ENCODE measurements at places on chromosomes 16 and 17.

- no peak for DNase-seq
Measured at GRCh38 chr16:71916397-71916920, 21.1 kb downstream of the IST1 start.

DNA sequence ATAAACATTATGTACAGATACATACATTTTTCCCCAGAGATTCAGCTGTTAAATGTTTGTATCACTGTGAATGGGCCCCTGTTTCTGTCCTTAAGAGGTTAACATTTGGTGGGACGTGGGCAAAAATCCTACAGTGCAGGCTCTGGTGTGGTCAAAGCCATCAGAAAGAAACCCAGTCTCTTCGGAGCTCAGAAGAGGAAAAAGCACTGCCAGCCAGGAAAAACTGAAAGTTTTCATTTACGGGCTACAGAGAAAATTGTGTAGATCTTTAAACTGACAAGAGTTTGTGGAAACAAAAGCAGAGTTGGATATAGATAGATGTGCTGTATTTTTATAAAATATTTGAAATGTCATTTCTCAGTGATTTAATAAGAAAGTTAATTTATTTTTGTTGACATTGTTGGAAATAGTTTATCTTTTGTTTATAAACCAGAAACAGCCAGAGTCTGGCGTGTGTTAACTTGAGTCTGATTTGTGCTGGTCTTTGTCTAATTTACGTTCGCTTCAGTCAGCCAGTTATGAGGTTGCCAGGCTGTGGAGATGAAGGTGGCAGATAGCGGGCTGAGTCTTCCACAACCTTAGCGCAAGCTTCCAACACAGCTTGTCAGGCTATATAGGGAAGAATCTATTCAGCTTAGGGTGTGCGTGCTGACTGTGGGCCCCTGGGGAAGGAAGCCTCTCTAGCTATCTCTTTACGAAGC is 9.5 kb upstream of the TEKT3 start:
- DNase-seq, result no peak

- DNase-seq, result no peak
Measured at GRCh38 chr17:80992077-80992947, 671 bp downstream of the CHMP6 start.

DNA sequence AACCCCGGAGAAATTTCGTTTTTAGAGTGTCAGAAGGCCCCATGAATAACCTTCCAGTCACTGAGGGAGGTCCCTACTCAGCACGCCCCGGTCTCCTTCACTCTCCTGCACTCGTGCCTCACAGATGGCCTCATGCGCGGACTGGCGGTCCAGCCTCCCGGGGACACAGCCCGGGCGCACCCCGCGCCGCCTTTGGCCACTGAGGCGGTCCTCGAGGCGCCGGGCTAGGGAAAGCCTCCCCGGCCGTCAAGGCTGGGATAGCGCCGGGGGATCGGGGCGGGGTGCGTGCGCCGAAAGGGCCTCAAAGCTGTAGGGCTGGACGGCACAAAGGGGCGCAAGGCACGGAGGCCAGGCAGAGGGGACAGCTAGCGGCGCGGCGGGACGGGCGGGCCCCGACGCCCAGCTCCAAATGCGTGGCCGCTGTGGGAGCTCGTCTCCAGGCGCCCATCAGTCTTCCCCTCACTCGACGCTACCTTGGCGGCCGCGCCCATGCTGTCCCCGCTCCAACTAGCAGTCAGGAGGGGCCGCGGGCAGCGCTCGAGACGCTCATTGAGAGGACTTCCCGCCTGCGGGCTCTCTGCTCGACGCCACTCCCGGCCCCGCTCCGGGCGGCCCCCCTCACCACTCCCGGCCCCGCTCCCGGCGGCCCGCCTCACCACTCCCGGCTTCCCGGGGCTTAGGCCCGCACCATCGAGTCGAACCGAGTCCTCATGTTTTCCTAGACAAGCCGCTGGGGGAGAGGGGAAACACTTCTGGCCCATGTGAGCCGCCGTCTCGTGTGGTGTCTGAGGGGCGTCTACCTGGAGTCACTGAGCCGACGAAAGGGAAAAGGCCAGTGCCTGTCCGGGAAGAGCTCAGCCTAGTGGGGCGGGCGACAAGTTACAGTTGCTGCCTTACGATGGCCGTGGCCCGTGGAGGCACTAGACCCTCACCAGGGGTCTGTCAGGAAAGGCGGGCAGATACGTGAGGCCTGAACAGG is at the start of gene USP6:
Gene USP6 (plus strand): TSS at position 360 of the 979 bp plus-strand sequence. CDS start 14,336 bp downstream, outside the sequence.
- DNase-seq, result no peak

- no peak for DNase-seq
Measured at GRCh38 chr16:50611995-50612848, 64.0 kb downstream of the NKD1 start.

DNA sequence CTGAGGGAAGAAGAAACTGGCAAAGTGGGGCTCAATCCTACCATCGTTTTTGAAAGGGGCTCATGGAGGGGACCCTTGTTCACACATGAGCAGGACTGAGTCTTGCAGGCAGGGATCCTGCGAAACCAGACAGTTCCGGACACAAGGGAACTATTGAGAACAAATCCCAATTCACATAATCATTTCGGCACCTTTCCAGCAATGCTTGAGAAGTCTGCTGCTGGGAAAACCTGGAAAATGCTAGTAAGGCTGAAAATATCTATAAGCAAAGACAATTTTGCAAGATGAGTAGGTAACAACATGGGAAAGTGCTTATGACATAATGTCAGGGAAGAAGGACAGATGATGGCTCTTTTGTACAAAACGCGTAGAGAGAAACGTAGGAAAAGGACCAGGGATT is 52.1 kb upstream of the BPTF start:
- no peak for DNase-seq

GRCh38 chr16:20875355-20875650 is 24.9 kb downstream of the DCUN1D3 start:
- DNase-seq, result no peak

GRCh38 chr16:85138825-85139627 is 26.8 kb upstream of the CIBAR2 start:
- no peak for DNase-seq

DNA sequence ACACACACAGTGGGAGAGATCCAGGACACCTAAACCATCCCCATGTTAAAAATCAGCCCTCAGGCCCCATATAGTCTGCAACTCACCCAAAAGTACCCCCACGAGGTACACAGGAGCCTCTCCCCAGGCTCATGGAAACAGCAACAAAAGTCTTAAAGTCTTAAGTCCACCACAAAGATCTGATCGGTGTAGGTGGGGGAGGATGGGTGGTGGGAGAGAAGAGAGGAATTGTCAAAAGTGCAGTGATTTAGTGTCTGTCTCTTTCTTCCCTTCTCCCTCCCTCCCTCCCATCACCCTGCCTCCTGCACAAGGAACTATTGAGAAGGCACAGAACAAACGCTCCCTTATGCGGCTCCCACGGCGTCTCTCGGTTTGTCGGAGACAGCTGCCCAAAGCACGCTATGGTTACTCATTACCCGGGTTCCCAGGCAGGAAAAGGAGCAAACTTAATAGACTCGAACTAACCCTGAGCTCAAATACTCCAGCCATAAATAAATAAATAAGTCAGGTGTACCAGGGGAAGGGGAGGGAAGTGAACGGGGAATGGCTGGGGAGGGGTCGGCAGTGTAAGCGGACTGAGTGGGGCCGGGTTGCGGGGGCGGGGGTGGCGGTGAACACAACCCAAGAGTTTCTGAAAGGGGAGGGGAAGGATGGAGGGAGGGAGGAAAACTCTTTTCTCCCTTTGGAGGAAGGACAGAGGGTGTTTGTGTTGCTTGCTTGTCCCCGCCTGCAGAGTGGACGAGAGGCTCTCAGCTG is 477.4 kb downstream of the SLC39A11 start:
- DNase-seq, result peak; percentile 28

DNA sequence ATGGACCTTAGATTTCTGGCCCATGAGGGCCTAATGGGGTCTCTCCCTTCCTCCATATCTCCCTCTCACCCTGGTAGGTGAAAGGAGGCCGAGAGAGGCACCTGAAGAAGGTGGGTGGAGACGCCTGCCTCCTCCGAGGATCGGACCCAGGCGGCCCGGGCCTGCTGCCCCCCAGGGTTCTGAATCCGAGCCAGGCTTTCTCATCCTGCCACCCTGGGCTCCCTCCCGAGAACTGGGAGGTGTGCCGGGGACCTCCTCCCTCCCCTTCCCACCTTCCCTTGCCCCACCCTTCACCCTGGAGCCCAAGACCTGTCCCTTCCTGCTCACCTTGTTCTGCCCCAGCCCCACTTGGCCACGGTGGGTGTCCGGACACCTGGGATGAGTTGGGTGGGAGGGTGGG is 5.0 kb downstream of the FBXL19 start:
- no peak for DNase-seq

DNA sequence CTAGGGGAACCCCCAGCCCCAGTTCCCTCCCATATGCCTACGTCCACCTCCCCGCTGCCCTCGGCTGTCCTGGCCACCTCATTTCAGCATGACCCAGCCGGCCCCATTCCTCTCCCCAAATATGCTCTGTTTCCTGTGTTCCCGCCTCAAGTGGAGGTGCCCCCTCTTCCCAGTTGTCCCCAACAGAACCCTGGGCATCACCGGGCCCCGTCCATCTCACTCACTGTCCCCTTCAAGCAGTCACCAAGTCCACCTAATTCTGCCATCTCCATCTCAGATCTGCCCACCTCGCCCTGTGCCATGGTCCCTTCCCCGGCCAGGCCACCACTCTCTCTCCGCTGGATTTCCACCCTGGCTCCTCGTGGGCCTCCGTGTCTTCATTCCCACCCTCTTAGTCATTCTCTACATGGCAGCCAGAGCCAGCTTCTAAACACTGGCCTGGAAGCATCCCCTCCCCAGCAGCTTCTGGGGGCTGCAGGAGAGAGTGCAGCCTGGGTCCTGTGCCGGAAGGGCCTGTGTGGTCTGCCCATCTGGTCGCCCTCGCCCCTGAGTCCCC is 12.8 kb downstream of the CDK3 start:
- peak; percentile 49 for DNase-seq

DNA sequence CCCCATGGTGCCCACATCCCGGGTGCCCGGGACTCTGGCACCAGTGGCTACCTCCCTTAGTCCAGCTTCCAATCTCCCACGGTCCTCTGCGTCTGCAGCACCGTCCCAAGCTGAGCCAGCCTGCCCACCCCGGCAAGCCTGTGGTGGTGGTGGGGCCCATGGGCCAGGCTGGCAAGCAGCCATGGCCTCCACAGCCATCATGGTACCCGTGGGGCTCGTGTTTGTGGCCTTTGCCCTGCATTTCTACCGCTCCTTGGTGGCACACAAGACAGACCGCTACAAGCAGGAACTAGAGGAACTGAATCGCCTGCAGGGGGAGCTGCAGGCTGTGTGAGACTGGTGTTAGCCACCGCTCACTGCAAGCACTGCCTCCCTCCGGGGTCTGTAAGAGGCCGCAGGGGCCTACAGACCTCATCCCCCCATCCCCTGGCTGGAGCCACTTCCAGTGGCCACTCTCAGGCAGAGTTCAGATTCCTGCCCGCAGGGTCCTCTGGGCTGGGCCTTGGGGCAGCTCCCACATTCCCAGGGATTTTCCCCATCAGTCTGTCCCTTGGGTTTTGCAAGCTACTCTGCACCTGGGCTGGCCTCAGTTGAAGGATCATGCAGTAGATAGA is 3.9 kb upstream of the SETD1A start:
- no peak for DNase-seq

- DNase-seq, result no peak
Measured at GRCh38 chr16:30748634-30749445, 615 bp downstream of the PHKG2 start.

DNA sequence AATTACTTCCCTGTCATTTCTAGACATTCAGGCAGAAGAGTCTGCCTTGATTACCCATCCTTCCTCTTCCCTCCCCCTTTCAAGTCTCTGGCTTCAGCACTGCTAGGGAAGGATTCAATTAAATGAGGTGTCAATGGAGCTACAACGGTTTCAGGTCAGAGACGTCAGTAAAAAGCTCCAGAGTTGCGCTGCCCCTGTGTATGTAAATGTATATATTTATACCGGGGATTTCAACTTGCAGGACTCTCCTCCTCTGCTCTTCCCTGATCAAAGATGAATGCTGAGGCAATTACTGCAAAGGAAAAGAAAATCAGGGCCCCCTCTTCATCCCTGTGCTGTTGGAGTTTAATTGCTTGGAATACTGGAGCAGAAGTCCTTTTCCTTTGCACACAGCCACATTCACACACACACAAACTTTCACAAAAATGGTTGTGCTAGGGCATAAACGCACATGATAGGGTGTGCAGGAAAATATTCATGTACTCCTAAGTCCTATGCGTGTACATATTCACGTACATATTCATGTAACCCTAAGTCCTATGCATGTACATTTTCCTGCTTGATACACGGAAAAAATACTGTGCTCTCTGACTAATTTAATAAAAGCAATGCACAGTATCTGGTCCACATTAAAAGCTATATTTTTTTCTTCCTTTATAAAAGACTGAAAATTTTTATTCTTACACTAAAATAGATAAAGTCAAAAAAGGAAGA is 129.7 kb upstream of the PMFBP1 start:
- DNase-seq, result no peak

DNA sequence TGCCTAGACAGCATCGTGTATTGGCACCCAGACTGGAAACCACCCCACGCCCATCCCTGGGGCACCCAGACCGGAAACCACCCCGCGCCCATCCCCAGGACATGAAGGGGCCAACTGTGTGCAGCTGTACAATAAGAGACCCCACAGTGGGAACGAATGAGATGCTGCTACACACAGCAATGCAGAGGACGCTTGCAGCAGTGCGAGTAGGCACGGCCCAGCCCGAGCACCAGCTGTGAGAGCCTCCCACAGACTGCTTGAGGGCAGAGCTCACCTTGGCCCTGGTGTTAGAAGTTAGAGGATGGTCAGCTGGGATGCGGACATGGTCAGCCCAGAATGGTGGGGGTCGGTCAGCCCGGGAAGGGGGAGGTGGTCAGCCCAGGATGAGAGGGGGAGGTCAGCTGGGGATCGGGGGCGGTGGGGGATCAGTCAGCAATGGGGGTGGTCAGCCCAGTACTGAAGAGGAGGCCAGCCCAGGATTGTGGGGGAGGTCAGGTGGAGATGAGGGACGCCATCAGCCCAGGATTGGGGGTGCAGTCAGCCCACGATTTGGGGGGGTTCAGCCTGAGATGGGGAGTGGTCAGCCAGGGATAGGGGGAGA is 340.0 kb downstream of the C16orf95 start:
- no peak for DNase-seq

DNA sequence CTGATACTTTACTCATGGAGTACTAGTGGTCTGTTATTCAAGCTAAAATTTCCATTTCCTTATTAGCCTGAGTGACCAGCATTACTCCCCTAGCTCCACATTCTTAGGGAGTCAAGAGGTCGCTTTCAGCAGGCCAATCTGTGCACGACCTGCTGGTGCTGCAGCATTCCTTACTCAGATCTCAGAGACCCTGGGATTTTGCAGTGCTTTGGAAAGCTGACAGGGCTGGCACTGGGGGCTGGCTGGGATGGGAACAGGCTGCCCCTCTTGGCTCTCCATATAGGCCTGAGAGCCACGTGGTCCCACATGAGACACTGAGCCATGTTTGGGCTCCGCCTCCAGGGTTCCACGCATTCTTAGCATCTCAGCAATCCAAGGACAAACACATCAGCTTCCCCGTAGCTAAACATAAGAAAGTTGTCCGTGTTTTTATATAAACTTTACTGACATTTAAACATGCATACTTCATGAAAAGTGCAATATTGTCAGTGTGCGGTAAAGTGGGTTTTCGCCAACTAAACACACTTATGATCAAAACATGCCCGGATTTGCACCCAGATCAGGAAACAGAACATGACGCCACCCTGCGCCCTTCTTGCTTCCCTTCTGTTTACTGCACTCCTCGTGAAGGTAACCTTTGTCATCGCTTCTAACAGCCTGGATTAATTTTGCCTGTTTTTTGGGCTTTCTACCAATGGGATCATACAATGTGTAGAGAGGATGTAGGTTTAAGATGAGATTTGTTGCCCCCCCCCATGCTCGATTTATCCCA is 254.5 kb upstream of the CACNG5 start:
- peak; percentile 34 for DNase-seq

- DNase-seq, result no peak
Measured at GRCh38 chr16:62462971-62463370, 426.7 kb upstream of the CDH8 start.
